NCI-H748 treated with DMSO at 0.1 percent for 48 hours (cell line): ENCODE measurements at places on chromosomes 4 and X.
A peak's percentile ranks its signal among the peaks of the same experiment; 100 is the strongest.

GRCh38 chr4:2697995-2698414 lies 58.1 kb downstream of the TNIP2 start:
- DNase-seq: no peak

DNA sequence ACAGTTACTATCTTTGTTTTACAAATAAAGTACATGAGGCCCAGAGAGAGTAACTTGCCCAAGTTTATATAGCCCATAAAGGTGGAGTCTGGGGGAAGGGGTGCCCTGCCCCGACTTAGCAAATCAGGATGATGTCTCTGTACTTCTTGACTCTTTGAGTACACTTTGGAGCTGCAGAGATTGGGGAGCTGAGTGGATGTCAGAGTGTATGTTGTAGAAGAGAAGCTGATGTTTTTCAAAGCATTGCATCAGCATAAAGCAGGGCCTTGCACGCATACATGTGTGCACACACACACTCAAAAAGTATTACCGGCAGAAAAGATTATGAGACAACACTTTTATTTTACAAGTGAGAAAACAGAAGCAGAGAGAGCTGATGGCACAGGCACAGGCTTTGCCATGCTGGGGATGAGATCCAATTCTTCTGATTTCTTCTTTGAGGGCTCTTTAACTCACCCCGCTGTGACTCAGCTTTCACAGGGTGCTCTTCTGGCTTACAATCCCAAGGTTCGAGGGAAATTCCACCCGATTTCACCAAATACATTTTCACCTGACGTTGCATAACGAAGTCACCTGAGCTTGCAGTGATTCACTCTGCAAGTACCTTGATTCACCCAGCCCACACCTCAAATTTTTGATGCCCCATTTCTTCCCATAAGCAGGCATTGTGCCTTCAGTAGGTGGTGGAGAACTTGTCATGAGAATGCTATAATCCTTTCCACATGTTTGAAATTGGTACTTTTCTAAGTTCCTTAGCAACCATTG lies 292.8 kb upstream of the BOD1L1 start:
- no peak for DNase-seq

DNA sequence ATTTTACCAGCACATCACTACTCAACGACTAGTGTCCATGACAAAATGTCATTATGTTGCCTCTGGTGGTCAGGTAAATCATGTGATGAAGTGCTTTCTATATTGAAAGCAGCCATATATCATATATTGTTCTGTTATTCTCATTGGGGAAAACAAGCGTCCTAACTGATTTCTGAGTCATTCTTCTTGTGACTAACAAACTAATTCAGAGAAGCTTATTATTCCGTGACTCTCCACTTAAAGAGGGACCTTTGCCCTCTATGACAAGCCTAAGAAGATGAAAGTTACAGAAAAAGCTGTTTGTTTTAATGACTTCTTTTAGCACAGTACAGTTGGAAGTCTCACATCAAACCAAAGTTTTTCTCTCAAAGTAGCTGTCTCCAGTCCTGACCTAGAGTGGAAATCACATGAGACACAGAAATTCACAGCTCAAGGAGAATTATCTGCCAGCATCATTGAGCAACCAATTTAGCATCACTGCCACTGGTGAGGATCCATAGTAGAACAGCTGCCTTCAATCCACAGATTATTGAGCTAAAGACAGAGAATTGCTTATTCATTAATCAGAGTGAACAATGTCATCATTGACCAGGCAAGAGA lies 36.4 kb downstream of the ASB9 start:
- DNase-seq: no peak

DNA sequence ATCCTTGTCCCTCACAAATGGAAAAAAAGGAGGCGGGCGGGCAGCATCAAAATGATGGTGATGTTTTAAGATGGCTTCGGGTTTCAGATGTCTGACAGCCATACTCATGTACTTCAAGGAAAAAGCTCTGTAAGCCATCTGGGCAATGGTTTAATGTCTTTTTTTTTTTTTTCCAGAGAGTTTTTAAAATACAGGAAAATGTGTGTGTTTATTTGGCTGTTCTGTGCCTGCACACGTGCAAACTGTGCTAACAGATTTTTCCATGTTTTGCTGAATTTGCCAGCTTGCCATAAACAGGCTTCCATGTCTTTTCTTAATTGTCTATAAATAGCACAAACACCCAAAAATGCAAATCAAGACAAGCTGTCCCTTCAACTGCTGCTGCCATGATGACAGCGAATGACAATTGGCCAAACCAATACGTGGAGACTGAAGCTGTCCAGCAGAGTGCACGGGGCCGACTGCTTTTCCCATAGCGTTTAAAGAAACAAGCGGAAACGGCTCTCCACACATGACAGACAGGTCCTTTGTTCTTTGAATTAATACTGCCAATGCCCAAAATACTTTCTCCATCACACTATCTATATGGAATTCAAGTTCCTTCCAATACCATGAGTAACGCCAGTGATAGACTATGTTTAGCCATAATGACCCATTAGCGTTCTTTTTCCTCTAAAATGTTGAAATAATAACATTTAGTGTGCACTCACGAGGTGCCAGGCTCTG lies 35.7 kb downstream of the AFAP1 start:
- DNase-seq: no peak

DNA sequence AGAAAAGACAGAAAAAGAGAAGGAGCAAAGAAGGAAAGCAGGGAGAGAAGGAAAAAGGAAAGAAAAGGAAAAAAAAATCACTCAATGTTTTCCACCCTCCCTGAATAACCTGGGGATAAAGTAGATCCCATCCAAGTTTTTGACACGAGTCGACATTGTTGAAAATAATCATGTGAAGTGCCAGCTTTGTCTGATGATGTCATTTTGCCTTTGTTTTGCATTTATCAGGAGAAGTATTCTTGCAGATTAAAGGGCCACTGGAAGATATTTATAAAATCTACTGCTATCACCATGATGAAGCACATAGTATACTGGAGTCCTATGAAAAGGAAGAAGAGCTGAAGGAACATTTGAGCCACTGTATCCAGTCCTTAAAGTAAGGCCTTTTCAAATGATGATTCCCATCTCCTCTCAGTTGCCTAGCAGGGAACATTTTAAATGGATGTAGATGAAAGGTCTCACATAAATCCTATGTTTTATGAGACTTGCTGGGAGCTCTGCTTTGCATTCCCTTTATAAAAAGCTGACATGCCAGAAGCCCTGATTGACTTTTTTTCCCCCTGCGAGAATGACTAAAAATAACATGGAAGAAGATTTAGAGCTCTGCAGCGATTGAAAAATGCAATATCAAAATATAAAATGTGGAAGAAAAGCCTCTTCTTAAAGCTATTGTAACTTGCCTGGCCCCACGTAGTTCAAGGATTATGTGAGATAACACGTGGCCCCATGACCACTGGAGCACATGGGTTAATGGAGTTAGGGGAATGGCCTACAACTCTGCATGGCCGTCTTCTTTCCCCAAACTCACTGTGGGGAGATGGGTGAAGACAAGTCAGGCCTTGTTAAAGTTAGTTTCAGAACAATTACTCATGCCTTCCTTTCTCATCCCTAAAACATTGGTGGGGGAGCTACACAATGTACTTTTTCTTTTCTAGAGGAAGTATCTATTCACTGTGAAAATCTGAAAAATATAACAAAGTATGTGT lies 77.5 kb downstream of the INTS12 start:
- DNase-seq: no peak

- DNase-seq: no peak
These were observed 589.4 kb downstream of the ANKRD50 start for GRCh38 chr4:124123181-124123580.

DNA sequence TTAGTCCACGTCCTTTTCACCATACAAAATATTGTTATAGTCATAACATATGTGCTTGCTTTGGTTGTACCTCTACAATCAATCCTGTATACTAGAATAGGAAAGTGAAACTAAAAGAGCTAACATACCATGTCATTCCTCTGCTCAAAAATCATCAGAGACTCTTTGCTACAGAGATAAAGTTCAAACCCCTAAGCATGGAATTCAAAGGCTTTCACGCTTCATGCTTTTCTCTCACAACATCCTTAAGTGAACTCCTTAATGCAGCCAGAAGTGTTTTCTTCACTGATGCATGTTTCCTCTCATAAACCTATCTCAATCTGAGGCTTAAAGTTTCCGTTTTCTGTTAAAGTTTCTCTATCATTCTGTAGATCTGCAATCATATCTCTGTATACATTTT lies 744.6 kb upstream of the IGFBP7 start:
- no peak for DNase-seq

- DNase-seq: no peak
These were observed 120.1 kb downstream of the SYNPO2 start for GRCh38 chr4:119008761-119009160.

DNA sequence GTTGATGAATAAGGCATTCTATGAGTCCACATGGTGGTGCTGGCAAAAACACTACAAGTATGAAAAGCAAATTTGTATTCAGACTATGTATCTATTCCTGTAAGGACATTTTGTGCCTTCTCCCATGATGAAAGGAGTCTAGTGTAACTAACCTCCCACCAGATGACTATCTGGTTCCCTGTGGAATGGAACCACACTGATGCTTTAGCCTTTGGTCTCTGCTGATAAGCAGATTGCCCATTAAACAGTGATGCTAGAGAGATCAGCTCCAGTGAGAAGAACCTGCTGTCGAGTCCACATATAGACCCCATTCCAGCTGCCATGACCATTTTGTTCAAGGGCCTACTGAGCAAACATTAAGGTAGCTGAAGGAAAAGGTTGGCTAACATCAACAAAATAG lies 10.5 kb upstream of the THOC2 start:
- no peak for DNase-seq

- peak; percentile 87 for DNase-seq
These were observed 426 bp upstream of the XIAP start for GRCh38 chrX:123859409-123859845.

DNA sequence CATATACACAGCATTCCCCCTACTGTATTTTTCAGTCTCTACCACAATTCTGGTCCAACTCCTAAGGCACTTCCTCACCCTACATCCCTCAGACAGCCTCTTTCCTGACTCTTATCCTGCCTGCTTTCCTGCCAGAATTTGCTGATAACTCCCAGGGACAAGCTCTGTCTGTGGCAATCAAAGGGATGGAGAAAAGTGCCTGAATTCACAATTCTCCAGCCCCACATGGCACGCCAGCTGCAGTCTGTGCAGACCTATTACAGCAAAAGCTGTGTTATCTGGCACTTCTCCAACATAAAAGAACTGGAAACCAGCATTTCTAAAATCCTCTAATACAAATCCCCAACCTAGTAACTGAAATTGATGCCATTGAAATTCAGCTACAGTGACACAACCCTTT lies 404.8 kb downstream of the KLHL13 start:
- no peak for DNase-seq
